ENCODE measurements at places on chromosomes 5 and 9. TPM values are rescaled to one million over a fixed set of nuclear protein-coding genes. Genes with fewer than 3 reads are reported as not detected.

DNA sequence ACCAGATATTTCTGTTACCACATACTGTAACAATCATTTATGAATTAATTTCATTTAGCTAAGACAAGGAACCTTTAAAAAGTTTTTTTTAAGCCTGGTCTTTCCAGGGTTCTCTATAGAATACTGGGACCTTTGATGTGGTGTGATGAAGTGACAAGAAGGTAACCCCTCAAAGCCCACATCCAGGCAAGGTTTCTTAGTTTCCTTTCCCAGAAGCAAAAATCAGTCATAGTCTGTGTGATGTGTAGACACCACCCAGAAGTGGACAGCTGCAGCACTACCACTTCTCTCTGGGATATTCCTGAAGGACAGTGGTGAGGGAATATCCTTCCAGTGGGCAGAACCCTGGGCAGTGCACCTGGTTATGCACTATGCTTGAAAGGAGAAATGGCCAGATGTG, 115.6 kb downstream of the TTC39B start:
- peaks cover 4% of the 10 kb centered on the region for H3K36me3 ChIP-seq
- no peak overlapping the region for H3K27ac ChIP-seq
- H3K27me3 ChIP-seq = no peaks in the 10 kb centered on the region
- H3K4me1 ChIP-seq = no peaks in the 10 kb centered on the region

- H3K27me3 ChIP-seq = no peaks in the 10 kb centered on the region
- H3K27ac ChIP-seq = no peak overlapping the region
- H3K4me3 ChIP-seq = no peak overlapping the region
- DNase-seq = no peak
- no peaks in the 10 kb centered on the region for H3K36me3 ChIP-seq
Measured at GRCh38 chr5:112174959-112175594, 244.0 kb downstream of the EPB41L4A start.

DNA sequence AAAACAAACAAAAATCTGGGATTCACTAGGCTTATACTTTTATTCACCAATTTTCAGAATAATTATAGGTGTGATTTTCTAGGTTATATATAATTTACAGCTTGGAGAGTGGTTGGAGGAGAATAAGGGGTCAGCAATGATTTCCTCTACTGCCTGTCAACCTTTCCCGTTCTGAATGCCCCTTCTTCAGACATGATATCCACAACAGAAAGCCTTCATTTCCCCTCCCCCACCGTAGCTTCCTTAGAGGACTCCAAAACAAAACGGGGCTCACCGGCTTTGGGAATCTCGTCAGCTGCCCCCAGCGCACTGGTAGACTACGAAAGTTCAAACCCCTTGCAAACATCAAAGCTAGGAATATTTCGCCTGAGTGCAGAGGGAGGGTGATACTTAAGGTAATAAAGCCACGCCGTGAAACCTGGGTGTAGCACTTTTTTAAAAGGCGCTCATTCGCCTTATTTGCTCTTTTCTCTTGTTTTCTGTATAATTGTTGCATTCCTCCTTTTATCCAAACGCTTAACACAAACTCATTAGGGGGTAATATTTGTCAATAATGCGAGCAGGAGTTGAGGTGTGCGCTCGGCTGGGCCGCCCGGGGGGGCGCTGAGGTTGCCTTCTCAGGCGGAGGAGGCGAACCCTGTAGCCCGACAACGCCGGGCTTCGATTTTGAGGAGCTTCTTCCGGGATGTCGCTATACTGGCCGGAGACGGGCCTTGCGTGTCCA, 2.4 kb downstream of the OTP start:
- peak overlapping the region; percentile 36 for H3K4me3 ChIP-seq
- H3K27ac ChIP-seq = no peak overlapping the region
- H3K36me3 ChIP-seq = no peaks in the 10 kb centered on the region
- no peak for DNase-seq

GRCh38 chr5:38208782-38209378, 49.5 kb upstream of the EGFLAM start:
- no peak overlapping the region for H3K4me3 ChIP-seq
- no peaks in the 10 kb centered on the region for H3K36me3 ChIP-seq
- H3K27ac ChIP-seq = no peak overlapping the region
- H3K4me1 ChIP-seq = no peaks in the 10 kb centered on the region
- H3K27me3 ChIP-seq = no peaks in the 10 kb centered on the region

DNA sequence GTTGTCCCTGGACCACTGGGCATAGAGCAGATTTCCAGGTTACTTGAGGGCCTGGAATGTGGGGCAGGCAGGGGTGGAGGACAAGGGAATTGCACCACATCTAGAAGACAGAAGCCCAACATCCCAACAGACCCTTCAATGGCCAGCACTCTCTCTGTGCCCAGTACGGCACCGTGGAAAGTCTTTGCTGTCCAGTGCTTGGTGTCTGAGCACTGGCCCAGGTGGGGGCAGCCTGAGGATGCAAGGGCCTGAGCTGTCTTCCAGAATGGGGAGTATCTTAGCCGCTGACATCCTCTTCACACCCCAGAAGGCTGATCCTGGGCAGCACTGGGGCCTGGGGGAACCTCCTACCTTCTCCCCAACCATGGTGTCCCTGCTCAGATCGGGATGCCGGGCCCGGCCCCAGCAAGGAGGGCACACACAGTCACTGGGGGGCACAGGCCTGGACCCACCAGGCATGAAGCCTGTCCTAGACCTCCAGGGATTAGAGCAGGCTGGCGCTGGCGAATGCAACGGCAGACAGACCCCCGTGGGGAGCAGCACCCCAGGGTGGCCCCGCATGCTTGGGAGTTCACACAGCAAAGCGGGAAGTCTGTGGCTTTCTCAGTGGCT, 40.6 kb upstream of the OLFM1 start:
- no peak overlapping the region for H3K27ac ChIP-seq
- H3K27me3 ChIP-seq = no peaks in the 10 kb centered on the region
- H3K4me1 ChIP-seq = no peaks in the 10 kb centered on the region
- DNase-seq = no peak
- no peaks in the 10 kb centered on the region for H3K36me3 ChIP-seq
- H3K4me3 ChIP-seq = no peak overlapping the region

DNA sequence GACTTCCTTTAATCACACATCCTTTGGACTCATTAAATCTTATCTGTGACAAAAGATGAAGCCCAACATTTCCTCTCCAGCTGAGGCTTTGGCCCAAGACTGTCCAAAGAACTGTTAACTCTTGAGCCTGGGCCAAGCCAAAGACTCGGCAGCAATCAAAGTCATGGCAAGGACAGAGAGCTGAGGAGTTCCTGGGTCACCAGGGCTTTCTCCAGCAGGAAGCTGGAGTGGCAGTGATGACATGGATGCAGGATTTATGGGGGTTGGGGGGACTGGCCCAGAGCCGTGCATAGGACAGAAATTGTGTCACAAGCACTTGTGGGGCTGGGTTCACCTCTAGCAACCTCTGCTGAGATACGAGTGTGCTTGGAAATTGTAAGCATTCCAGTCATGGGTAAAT, 440.3 kb downstream of the PLK2 start:
- H3K27ac ChIP-seq = no peak overlapping the region
- DNase-seq = no peak
- no peak overlapping the region for H3K4me3 ChIP-seq
- no peaks in the 10 kb centered on the region for H3K36me3 ChIP-seq

DNA sequence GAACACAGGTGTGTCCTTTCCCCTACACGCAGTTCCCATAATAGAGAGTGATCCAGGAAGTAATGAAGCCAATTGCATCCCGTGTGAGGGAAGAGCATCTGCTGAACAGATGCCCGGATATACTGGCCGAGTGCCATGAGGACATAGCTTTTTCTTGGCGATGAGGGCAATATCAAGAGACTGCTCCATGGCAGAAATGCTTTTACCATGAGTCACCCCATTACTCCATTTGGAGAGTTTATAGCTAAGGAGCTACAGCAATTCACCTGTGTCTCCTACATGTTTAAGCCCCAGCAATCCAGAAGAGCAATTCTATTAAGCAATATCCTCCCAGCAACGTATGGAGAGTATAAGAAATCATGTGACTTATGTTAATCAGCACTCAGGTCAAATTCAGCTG, 222.0 kb upstream of the KLF4 start:
- no peaks in the 10 kb centered on the region for H3K36me3 ChIP-seq
- no peak overlapping the region for H3K27ac ChIP-seq
- DNase-seq = no peak
- H3K27me3 ChIP-seq = no peaks in the 10 kb centered on the region
- H3K4me1 ChIP-seq = no peaks in the 10 kb centered on the region

GRCh38 chr5:61342071-61342501, 10.0 kb downstream of the ZSWIM6 start:
- H3K4me1 ChIP-seq = no peaks in the 10 kb centered on the region
- no peaks in the 10 kb centered on the region for H3K36me3 ChIP-seq
- no peak overlapping the region for H3K27ac ChIP-seq
- DNase-seq = no peak
- H3K27me3 ChIP-seq = no peaks in the 10 kb centered on the region
- H3K4me3 ChIP-seq = no peak overlapping the region

DNA sequence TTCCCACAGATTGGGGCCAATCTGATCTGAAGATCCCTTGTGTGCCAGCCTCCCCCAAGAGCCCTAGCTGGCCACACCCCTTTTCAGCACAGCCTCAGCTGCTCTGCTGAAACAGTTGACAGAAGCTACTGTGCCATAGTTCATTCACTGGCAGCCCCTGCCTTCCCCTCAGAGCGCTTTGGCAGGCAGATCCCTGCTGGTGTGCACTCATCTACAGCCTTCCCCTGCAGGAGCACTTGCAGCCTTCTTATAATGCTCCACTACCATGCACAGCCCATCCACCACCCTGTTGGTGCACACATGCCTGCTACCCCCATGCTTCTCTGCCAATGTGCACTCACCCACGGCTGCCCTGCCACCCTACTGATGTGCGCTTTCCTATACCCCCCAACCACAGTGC, 471.3 kb downstream of the MTRR start:
- no peaks in the 10 kb centered on the region for H3K4me1 ChIP-seq
- H3K36me3 ChIP-seq = no peaks in the 10 kb centered on the region
- H3K27ac ChIP-seq = no peak overlapping the region
- H3K27me3 ChIP-seq = no peaks in the 10 kb centered on the region

DNA sequence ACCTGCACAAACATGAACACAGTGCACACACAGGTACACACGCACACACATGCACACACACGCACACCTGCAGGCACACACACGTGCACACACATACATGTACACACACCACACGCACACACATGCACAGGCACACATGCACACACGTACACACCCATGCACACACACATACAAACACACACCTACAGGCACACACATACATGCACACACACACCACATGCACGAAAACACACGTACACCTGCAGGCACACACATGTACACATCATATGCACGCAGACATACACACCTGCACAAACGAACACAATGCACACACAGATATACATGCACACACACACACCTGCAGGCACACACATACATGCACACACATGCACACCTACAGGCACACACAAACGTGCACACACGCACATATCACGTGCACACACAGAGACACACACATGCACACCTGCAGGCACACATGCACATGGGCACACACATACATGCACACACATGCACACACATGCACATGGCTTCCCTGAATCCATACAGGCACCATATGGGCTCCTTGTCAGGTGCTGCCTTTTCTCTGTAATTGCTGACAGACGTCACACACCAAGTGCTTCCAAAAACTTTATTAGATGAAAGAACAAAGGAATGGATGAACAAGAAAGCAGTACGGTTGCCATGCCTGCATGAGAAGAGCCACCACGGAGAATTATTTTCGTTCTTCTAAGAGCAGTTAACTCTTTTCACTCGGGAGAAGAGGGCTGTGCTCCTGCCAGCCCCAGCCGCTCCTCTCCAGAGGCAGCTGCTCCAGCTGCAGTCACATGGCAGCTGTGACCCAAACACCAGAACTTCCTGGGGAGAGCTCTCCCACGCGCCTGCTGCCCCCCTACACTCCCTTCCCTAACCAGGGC, 57.2 kb downstream of the EXD3 start:
- H3K36me3 ChIP-seq = no peaks in the 10 kb centered on the region
- no peaks in the 10 kb centered on the region for H3K27me3 ChIP-seq
- H3K27ac ChIP-seq = no peak overlapping the region
- H3K4me1 ChIP-seq = no peaks in the 10 kb centered on the region
- no peak overlapping the region for H3K4me3 ChIP-seq
- DNase-seq = no peak

DNA sequence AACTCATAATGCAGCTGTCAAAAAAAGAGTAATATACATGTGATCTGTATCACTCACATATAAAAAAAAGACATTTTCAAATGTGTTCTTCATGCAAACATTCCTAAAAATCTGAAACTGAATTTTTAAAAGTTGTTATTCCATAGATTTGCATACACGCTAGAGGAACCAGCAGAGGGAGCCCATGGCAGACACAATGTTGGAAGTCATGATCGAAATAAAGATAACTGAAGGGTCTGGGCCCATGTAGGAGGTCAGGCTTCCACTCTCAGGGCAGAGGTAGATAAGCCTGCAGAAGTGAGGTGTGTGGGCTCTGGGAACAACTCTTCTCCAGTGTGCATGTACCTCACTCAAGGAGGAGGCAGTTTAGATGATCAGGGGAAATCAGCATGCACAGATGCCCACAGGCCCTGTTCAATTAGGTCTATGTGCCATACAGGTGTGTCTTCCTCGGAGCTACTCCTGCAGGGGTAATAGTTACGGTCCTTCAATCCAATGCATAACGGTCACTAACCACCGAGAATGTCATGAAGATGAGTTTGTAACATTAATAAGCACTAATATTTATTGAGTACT, 208.6 kb downstream of the EPB41L4A start:
- H3K27me3 ChIP-seq = no peaks in the 10 kb centered on the region
- no peak for DNase-seq
- H3K4me3 ChIP-seq = no peak overlapping the region

DNA sequence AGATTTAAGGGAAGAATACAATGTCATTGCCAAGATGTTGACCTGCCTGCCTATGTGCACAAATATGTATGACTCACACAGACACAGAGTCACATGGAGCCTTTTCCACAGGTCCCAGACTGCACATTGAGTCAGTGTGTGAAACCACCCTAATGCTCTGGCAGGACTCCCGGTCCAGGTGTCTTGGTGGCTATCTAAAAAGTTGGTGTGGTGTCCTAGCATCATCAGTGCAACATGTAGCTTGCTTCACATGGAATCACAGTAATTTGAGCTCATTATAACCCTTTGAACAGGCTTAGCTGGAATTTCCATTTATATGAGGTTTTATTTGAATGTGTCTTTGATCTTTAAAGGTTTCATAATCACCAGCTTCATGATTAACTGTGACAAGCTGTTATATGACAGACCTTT, 10.7 kb downstream of the IFNA5 start:
- no peak overlapping the region for H3K27ac ChIP-seq
- no peaks in the 10 kb centered on the region for H3K36me3 ChIP-seq
- no peak overlapping the region for H3K4me3 ChIP-seq
- DNase-seq = no peak
- no peaks in the 10 kb centered on the region for H3K4me1 ChIP-seq

- no peaks in the 10 kb centered on the region for H3K36me3 ChIP-seq
- H3K27ac ChIP-seq = no peak overlapping the region
- DNase-seq = no peak
- no peak overlapping the region for H3K4me3 ChIP-seq
- H3K4me1 ChIP-seq = no peaks in the 10 kb centered on the region
Measured at GRCh38 chr9:35272989-35273388, 111.2 kb downstream of the UNC13B start.

The FOXD1 gene
- 0.73 TPM for total RNA-seq

The PPP3R2 gene
- not detected for total RNA-seq

The SCGB3A1 gene
- not detected for total RNA-seq

The GPR21 gene
- 0.58 TPM for total RNA-seq

The LPAR1 gene
- total RNA-seq = 3.8 TPM
